ENCODE measurements at places on chromosomes 7 and 10. TPM values are rescaled to one million over a fixed set of nuclear protein-coding genes. Genes with fewer than 3 reads are reported as not detected.

VAX1 gene
- total RNA-seq, result not detected

HIF1AN gene
- 11.2 TPM for total RNA-seq

ATG9B gene
- 0.16 TPM for total RNA-seq

TECTB gene
- not detected for total RNA-seq

GLI3 gene
- 29.3 TPM for total RNA-seq

ATRNL1 gene
- total RNA-seq, result 0.65 TPM

CDC123 gene
- total RNA-seq, result 64.6 TPM

All from hair follicle dermal papilla cell (primary cell).